Hair follicle dermal papilla cell (primary cell): ENCODE measurements at places on chromosomes 4 and X. TPM values are rescaled to one million over a fixed set of nuclear protein-coding genes. Genes with fewer than 3 reads are reported as not detected.

SH3D19 gene
- total RNA-seq, result 92.2 and 117 TPM in 2 replicates

ITIH6 gene
- not detected in 2 replicates for total RNA-seq

TBX22 gene
- total RNA-seq, result not detected in 2 replicates

RTL5 gene
- 2.9 TPM in 2 replicates for total RNA-seq

COX7B2 gene
- not detected in 2 replicates for total RNA-seq

UGT2B10 gene
- not detected in 2 replicates for total RNA-seq

SLC49A3 gene
- 4.4 and 8.5 TPM in 2 replicates for total RNA-seq

XG gene
- total RNA-seq, result 8.0 and 14.1 TPM in 2 replicates

TCEAL2 gene
- 0.65 and 0.73 TPM in 2 replicates for total RNA-seq

IL1RAPL1 gene
- 0.61 and 1.6 TPM in 2 replicates for total RNA-seq

SYN1 gene
- 0.12 TPM in 1 of 2 replicates, not detected in the other for total RNA-seq

TBC1D8B gene
- total RNA-seq, result 11.7 and 14.4 TPM in 2 replicates

MRPL1 gene
- total RNA-seq, result 16.9 and 18.5 TPM in 2 replicates

FANCB gene
- total RNA-seq, result 3.2 and 3.3 TPM in 2 replicates

NPY2R gene
- total RNA-seq, result not detected in 2 replicates

PABPC1L2A gene
- total RNA-seq, result not detected in 2 replicates

GPR82 gene
- not detected in 2 replicates for total RNA-seq

MTTP gene
- 0.24 TPM in 1 of 2 replicates, not detected in the other for total RNA-seq

CDX4 gene
- total RNA-seq, result not detected in 2 replicates

CENPVL2 gene
- total RNA-seq, result not detected in 2 replicates

STAP1 gene
- not detected in 2 replicates for total RNA-seq

CYBB gene
- total RNA-seq, result not detected in 2 replicates

DOK7 gene
- total RNA-seq, result not detected in 2 replicates

TECRL gene
- total RNA-seq, result not detected in 2 replicates

RPS6KA3 gene
- 34.5 and 48.5 TPM in 2 replicates for total RNA-seq

MFAP3L gene
- total RNA-seq, result 5.6 and 6.5 TPM in 2 replicates

MAGEA12 gene
- total RNA-seq, result not detected in 2 replicates

USP26 gene
- total RNA-seq, result not detected in 2 replicates

NWD2 gene
- not detected in 2 replicates for total RNA-seq

NXF2B gene
- not detected in 2 replicates for total RNA-seq

MRPS18C gene
- total RNA-seq, result 9.0 and 10.2 TPM in 2 replicates

ARL13A gene
- total RNA-seq, result not detected in 2 replicates

PLCXD1 gene
- 8.4 and 11.8 TPM in 2 replicates for total RNA-seq

SOD3 gene
- total RNA-seq, result 7.3 and 17.2 TPM in 2 replicates

SSR4 gene
- total RNA-seq, result 121 and 143 TPM in 2 replicates

ZDHHC9 gene
- 41.9 and 45.6 TPM in 2 replicates for total RNA-seq
